Right kidney (tissue), 9 donors: ENCODE measurements at places on chromosomes 7 and 10.

GRCh38 chr10:85611093-85611740, 755.4 kb downstream of the GRID1 start:
- DNase-seq, result no peak

DNA sequence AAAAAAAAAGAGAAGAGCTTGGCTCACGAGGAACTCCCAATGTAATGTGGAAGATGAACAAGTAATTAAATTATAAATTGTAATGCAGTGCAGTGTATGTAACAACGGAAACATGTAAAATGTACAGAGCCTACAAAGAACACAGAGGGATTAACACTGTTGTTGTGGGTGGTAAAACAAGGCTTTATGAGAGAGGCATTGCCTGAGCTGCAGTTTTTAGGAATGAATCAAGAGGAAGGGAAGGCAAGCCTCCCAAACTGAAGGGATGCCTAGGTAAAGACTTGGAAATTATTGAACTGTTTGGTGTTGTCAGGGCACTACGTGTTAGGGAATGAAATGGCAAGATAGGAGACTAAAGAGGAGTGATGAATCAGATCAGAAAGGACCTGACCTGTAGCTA, 213.7 kb downstream of the HTR7 start:
- DNase-seq, result no peak

- no peak for DNase-seq
Measured at GRCh38 chr10:43865265-43866135, 216.8 kb upstream of the ZNF32 start.

- DNase-seq, result no peak
Measured at GRCh38 chr10:126908729-126909128, 3.5 kb downstream of the DOCK1 start.

- peak; percentile 84 for DNase-seq
Measured at GRCh38 chr7:75738604-75738974, at the start of gene HIP1. Gene HIP1 (minus strand): TSS chr7:75738941. CDS start chr7:75738920, 21 bp downstream.

- no peak for DNase-seq
Measured at GRCh38 chr7:133931053-133931452, 196.1 kb upstream of the LRGUK start.

- DNase-seq, result no peak
Measured at GRCh38 chr10:132948351-132948750, 6.0 kb upstream of the CFAP46 start.

- DNase-seq, result no peak
Measured at GRCh38 chr10:98423691-98424120, 8.7 kb upstream of the PYROXD2 start.

- DNase-seq, result no peak
Measured at GRCh38 chr7:82715344-82715743, 271.8 kb upstream of the CACNA2D1 start.

DNA sequence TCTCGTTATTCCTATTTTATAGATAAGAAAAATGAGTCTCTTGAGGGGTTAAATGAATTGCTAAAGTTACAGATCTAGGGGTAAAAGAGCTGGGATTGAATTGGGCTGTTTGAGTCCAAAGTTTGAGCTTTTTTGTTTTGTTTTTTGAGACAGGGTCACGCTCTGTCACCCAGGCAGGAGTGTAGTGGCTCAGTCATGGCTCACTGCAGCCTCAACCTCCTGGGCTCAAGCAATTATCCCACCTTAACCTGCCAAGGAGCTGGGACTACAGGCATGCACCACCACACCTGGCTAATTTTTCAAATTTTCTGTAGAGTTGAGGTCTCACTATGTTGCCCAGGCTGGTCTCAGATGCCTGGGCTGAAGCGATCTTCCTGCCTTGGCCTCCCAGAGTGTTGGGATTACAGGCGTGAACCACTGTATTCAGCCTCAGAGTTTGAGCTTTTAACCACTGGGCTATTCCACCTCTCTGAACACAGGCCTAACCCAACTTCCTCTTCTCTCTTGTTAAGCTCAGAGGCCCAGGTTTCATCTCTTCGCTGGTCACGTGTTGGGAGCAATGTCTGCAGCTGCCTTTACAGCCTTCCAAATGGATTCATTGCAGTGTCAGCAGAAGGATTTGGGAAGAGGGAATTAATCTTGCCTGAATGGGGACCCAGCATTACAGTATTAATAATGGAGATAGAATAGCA, 8.0 kb downstream of the SUFU start:
- no peak for DNase-seq

GRCh38 chr10:17951868-17952371, at the start of gene SLC39A12:
Gene SLC39A12 (plus strand): TSS chr10:17951918. CDS start chr10:17953277, 1,359 bp downstream.
- no peak for DNase-seq
